ENCODE measurements at places on chromosomes 3 and 15. TPM values are rescaled to one million over a fixed set of nuclear protein-coding genes. Genes with fewer than 3 reads are reported as not detected.

The TJP1 gene
- 69.4 TPM for total RNA-seq

The ACTRT3 gene
- total RNA-seq, result 3.7 TPM

The SPINT1 gene
- total RNA-seq, result 0.66 TPM

The CHST14 gene
- 8.5 TPM for total RNA-seq

The DAPK2 gene
- 5.8 TPM for total RNA-seq

The MNS1 gene
- 1.5 TPM for total RNA-seq

The HRH1 gene
- 11.4 TPM for total RNA-seq

The RAB43 gene
- 13.2 TPM for total RNA-seq

The GABRR3 gene
- not detected for total RNA-seq

The GCNT3 gene
- 0.37 TPM for total RNA-seq

The PARP15 gene
- total RNA-seq, result under 0.01 TPM

The FGD5 gene
- total RNA-seq, result 0.37 TPM

The FAM174B gene
- 1.00 TPM for total RNA-seq

The ADCY5 gene
- total RNA-seq, result 0.22 TPM

The TGM5 gene
- total RNA-seq, result not detected

The PLA2G4D gene
- not detected for total RNA-seq

The EIF5A2 gene
- 16.9 TPM for total RNA-seq

The SERINC4 gene
- not detected for total RNA-seq

The GPR62 gene
- 0.12 TPM for total RNA-seq

The P3H2 gene
- total RNA-seq, result 14.1 TPM

The CAPN3 gene
- 0.44 TPM for total RNA-seq

The CYP1A1 gene
- total RNA-seq, result not detected

The ALDH1A3 gene
- total RNA-seq, result 54.7 TPM

The GOLGA6L1 gene
- total RNA-seq, result not detected

The CHRM5 gene
- total RNA-seq, result 0.75 TPM

The GP9 gene
- total RNA-seq, result not detected

The UBAP1L gene
- 1.3 TPM for total RNA-seq

The STAB1 gene
- total RNA-seq, result 0.62 TPM

The CX3CR1 gene
- total RNA-seq, result not detected

The MASP1 gene
- 56.8 TPM for total RNA-seq

The LMAN1L gene
- total RNA-seq, result not detected

The SLC25A20 gene
- 21.8 TPM for total RNA-seq
